Activated T-helper 2 cell treated with anti-CD3 and anti-CD28 coated beads, Interferon-gamma antibody, Interleukin-2, Interleukin-4, amounts not matched to agents 10 μg/mL and 5 μg/mL and 100 μg/mL, durations not matched to agents 14 hours and 24 hours and 36 hours (primary cell): ENCODE measurements at places on chromosomes 3 and 15. TPM values are rescaled to one million over a fixed set of nuclear protein-coding genes. Genes with fewer than 3 reads are reported as not detected.

SLC12A8 gene
- 1.3 and 1.4 TPM in 2 replicates for total RNA-seq

DALRD3 gene
- 30.4 and 30.5 TPM in 2 replicates for total RNA-seq

CASR gene
- not detected in 2 replicates for total RNA-seq

ATG3 gene
- 61.1 and 61.6 TPM in 2 replicates for total RNA-seq

GASK1A gene
- not detected in 2 replicates for total RNA-seq

MESP2 gene
- total RNA-seq = 0.39 and 0.41 TPM in 2 replicates

FETUB gene
- total RNA-seq = not detected in 2 replicates

CIAO2A gene
- total RNA-seq = 76.1 and 78.3 TPM in 2 replicates

TUSC7 gene
- not detected in 2 replicates for total RNA-seq

ZNF501 gene
- 1.1 and 1.3 TPM in 2 replicates for total RNA-seq

KATNBL1 gene
- total RNA-seq = 42.0 and 42.3 TPM in 2 replicates

SERINC4 gene
- total RNA-seq = 0.28 and 0.57 TPM in 2 replicates

BHLHE40 gene
- 421 and 425 TPM in 2 replicates for total RNA-seq

PCOLCE2 gene
- not detected in 2 replicates for total RNA-seq

TCAIM gene
- 17.5 and 18.4 TPM in 2 replicates for total RNA-seq

ZPLD1 gene
- not detected in 2 replicates for total RNA-seq

IGDCC3 gene
- total RNA-seq = not detected in 2 replicates

CAND2 gene
- total RNA-seq = 1.1 and 2.0 TPM in 2 replicates

CACNA2D3 gene
- total RNA-seq = not detected in 2 replicates

HCLS1 gene
- total RNA-seq = 234 and 243 TPM in 2 replicates

HIGD2B gene
- total RNA-seq = 0.16 TPM in 2 replicates

FOXB1 gene
- total RNA-seq = 11.8 and 12.7 TPM in 2 replicates

STAC gene
- not detected in 2 replicates for total RNA-seq

ROPN1 gene
- not detected in 2 replicates for total RNA-seq

COL6A6 gene
- total RNA-seq = not detected in 2 replicates

GNB4 gene
- 12.0 and 13.9 TPM in 2 replicates for total RNA-seq

UTS2B gene
- 0.37 TPM in 1 of 2 replicates, not detected in the other for total RNA-seq

SCAANT1 gene
- total RNA-seq = 1.8 TPM in 1 of 2 replicates, not detected in the other

CPEB1 gene
- total RNA-seq = not detected in 2 replicates

CAPN3 gene
- 1.2 and 1.8 TPM in 2 replicates for total RNA-seq

DAZL gene
- total RNA-seq = not detected in 2 replicates

P3H2 gene
- total RNA-seq = not detected in 2 replicates

CYP19A1 gene
- total RNA-seq = 1.5 and 2.3 TPM in 2 replicates

ZMYND10 gene
- 0.94 and 1.8 TPM in 2 replicates for total RNA-seq
